Fibroblast of the conjunctiva (primary cell): ENCODE measurements at places on chromosomes 3 and 15.

- no peak for DNase-seq
Measured at GRCh38 chr15:70025413-70026296, 72.1 kb downstream of the TLE3 start.

GRCh38 chr3:105359098-105359762 lies 7.5 kb upstream of the ALCAM start:
- DNase-seq: no peak

DNA sequence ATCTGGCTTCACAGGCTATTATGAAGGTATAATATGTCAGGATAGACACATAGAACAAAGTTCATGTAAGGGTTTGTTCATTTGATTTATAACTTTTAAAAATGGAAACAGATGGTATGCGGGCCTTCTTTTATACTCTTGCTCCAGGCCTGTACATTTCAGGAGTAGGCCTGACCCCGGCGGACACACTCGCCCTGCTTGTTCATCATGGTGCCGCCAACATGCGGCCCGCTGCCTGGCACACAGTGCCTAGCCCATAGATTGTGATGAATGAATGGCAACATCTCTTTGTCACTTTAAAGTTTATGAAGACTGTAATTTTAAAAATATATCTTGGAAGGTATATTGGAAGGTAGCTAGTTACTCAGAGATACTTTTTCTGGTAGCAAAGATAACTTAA lies 92.1 kb upstream of the BLM start:
- DNase-seq: no peak

DNA sequence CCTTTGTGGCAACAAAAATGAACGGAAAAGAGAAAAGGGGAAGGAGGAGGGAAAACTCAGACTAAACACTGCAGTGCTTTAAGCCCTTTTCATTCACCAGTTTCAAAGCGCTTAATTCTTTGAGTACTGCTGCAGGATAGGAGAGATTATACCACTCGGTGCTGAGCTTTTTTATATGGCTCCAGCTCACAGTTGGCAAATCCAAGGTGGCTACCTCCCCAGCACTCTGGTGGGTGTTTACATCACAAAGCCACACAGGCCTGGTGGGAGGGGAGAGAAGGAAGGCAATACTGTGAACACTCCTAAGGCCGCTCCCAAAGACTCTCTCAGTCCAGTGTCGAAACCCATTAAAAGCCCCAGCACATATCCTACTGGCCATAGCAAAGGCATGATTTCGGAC lies 191.4 kb downstream of the STT3B start:
- no peak for DNase-seq

- DNase-seq: no peak
Measured at GRCh38 chr15:40554161-40554525, 10.7 kb downstream of the CCDC32 start.

DNA sequence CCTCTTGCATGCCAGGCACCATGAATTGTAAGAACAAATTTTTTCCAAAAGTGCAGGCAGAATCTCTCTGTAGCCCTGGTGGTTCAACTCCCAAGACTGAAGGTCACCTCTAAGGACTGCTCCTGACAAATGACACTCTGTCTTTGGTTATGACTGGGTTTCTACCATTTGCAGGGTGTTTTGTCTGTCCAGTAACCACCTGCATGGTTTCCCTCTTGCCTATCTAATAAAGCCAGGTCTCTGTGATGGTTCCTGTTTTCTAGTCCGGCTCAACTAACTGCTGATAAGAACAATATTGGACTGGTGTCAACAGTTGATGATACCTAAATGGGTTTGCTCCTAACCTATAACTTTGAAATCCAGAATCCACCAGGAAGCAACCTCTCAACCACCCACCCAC lies 43.7 kb downstream of the ATP8B4 start:
- no peak for DNase-seq

DNA sequence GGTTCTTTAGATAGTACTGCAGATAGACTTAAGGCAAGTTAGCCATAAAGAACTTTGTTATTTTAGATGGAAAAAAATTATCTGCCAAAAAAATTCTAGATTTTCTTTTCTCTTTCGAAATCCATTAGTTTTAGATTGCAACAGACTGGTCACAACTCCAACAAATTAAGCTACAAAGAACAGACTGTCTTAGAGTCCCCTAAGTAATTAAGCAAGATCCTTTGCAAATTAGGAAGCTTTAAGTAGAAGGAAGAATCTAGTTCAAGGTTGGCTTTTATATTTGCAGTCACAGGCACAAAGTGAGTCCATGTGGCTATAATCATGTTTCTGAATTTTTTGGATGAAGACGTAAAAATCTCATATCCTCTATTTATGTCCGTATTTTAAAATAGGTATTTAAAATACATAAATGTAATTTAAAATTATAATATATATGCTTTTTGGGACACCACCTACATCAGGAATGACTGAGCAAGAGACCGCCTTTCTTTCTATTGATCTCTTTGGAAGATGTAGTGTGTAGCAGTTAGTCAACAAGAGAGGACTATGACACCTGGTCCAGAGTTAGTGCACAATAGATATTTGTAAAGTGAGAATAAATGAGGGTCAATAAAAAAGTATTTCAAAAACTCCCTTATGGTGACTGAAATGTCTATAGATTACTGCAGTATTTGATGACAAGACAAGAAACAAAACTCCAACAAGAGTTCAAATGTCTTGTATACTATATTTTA lies 34.4 kb downstream of the TMEM45A start:
- DNase-seq: no peak

- no peak for DNase-seq
Measured at GRCh38 chr3:12590096-12590495, 33.2 kb downstream of the MKRN2 start.
